ENCODE measurements at places on chromosomes 1 and 21.

GRCh38 chr21:32048353-32048752 lies 175.5 kb downstream of the HUNK start:
- DNase-seq: no peak

DNA sequence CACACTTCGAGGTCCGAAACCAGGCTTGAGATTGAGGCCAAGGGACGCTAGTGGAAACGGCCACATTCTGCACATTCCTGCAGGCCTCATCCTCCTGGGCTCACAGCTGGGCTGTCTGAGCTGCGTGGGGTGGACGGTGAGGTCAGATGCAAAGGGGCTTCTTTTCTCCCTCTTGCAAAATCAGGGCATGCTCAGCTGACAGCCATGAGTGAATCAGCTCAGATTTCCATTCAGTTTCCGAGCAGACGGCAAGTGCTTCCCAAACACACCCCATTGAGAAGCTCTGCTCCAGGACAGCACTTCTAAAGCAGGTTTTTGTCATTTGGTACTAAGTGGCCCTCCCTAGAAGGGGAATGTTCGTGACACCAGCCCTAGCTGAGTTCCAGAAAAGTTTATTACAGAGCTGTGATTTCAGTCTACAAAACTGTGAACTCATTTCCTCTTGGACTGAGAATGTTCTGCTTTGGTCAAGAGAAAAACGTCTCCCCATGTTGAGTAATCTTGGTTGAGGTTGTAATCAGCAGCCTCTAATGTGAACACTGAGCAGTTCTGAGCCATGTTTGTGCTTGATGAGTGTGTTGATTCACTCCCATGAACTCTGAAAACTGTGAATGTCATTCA lies 10.0 kb downstream of the PDPN start:
- DNase-seq: no peak

DNA sequence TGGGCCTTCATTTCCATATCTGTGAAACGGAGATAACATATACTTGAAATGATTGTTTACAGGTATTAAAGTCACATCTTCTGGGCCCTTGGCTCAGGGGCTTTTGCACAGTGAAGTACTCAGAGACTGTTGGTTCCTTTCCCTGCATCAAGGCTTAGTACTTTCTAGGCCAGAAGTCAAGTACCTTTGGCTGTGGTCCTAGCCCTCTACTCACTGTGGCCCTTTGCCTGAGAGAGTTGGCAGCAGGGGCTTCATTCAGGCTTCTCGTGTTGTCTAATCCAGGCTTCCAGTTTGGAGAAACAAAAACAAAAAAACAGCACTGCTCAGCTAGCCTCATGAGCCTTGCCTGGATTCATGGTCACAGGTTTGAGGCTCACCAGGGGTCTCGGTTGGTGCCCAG lies 8.1 kb upstream of the DPH2 start:
- DNase-seq: no peak

GRCh38 chr1:59137276-59137615 lies 159.6 kb upstream of the FGGY start:
- no peak for DNase-seq

DNA sequence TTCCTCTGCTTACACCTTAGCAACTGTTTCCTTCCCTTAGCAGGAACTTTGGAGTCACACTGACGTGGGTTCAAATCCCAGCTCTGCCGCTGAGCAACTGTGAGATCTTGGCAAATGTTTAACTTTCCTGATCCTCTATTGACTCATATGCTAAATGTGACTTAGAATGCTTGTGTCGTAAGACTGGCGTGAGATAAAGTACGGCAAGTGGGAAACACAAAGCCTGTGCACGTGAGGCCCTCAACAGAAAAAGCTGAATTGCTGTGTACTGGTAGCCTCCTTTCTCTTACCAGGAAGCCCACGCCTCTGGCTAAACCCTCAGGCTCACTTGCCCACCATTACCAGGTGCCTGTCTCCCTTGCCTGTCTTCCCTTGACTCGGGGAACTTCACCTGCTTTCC lies 135.4 kb upstream of the TNR start:
- DNase-seq: no peak

GRCh38 chr1:114026797-114027196 lies 47.5 kb downstream of the OLFML3 start:
- DNase-seq: no peak

- peak; percentile 42 for DNase-seq
These were observed 82.1 kb upstream of the F3 start for GRCh38 chr1:94623560-94624148.

DNA sequence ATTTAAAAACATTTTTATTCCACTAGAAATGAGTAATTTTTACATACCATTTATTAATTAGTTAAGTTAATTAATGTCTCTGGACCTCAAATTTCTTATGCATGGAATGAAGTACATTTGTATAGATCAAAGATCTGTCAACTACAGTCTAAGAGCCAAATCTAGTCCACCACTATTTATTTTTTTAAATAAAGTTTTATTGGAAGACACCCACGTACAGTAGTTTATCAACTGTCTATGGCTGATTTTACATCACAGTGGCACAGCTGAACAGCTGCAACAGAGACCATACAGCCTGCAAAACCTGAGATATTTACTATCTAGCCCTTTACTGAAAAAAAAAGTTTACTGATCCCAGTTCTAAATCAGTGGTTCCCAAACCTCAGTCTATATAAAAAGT lies 188.6 kb upstream of the HP1BP3 start:
- DNase-seq: no peak

- DNase-seq: peak; percentile 43
These were observed 119.0 kb downstream of the HIVEP3 start for GRCh38 chr1:41799723-41800122.

DNA sequence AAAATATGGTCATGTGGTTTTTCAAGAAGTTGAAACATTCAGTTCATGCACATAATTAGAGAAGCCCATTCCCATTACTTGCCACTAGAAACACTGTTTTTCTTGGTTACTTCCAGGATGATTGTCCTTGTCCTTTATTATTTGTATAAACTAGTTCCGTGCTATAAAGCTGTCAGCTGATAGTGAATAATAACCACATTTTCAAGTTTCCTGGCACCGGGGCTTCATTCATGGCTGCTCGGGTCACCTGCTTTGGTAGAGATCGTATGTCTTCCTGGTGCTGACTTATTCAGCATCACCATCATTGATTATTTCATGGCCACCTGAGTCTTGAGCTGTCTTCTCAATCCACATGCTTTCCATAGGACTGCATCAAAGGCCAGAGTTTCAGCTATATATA lies 62.9 kb upstream of the ZNF326 start:
- DNase-seq: no peak
